ENCODE measurements at places on chromosomes 6 and 20.

DNA sequence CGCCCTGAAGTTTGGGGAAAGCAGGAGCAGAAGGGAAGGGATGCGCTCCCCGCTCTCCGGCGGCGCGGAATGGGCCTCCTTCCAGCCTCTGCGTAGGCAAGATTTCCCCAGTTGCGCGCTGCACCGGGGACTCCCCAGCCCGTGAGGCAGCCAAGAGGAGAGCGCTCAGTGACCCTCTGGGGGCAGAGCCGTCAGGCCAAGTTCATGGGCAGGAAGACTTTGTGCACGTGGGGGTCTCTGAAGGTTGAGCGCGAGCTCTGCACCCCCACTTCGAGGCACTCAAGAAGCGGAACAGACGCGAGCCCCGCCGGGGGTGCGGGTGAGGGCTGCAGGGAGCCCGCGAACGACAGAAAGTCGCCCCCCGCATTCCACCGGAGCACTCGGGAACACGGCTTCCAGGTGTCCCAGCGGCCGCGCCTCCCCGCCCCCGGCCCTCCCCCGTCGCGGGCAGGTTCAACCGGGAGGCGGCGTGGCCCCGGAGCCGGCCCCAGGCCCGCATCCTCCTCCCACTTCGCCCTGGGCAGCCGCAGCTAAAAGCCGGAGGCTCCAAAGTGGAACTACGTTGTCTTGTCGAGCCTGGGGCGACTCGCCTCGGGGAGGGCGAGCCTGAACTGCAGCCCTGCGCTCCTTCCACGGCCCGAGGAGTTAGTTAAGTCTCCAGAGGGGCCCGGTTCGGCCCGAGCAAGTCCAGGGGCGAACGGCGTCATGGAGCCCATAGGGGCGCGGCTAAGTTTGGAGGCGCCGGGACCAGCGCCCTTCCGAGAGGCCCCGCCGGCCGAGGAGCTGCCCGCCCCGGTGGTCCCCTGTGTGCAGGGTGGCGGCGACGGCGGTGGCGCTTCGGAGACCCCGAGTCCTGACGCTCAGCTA, at the start of gene PPP1R3G:
PPP1R3G (plus strand) TSS at position 561 of the 867 bp plus-strand sequence; CDS start at position 706, 145 bp downstream.
- no peak for DNase-seq

GRCh38 chr20:62891111-62891510, 29.5 kb upstream of the TCFL5 start:
- no peak for DNase-seq

GRCh38 chr20:17673084-17673483, 9.0 kb downstream of the RRBP1 start:
- no peak for DNase-seq

DNA sequence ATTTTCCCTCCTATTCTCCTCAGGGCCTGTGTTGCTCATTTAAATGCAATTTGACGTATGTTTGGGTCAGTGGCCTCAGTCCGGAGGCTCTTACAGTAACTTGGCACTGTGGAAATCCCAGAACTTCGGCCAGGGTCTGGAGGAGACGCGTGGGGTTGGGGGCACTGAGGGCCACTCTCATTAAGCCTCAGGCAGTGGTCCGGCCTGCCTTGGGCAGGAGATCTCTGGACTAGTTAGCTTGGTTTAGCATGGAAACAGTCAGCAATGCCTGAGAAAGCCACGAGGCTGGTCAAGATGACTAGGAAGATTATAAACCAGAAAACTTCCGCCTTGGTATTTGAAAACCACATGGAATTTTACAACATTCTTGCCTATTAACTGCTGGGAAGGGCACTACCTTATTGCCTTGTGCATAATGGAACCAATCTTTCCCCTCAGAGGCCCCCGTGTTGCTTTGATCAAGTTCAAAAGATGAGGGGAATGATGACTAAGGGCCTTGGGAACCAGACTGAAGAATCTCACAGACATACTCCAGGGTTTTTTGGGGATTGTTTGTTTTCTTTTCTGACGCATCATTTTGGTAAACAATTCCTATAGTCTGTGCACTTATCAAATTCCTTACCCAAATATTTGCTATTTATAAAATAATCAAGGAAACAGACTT, 206.0 kb upstream of the PREP start:
- DNase-seq, result no peak

All from stimulated activated CD4-positive, alpha-beta T cell treated with anti-CD3 and anti-CD28 coated beads, Interleukin-12 subunit alpha, Interleukin-12 subunit beta, amount 100 ng/mL, for 48 hours (primary cell).